ENCODE measurements at places on chromosomes 13 and 19.

DNA sequence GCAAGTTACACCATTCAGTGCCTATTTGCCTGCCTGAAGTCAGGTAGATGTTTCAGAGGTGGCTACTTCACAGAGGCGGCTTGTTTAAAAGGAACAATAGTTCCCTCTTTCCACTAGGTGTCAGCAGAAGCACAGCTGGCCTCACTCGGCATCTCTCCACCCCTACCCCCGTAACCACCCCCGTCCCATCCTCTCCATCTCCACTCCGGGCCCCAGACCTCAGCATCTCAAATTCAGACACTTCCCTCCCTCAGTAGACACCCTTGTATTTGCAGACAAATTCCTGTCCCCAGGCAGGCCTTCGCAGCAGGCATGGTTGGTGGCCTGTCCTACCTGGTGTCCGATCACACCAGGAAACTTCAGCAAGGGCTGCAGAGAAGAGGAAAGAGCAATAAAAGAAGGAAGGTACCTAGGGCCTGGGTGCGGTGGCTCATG is 9.1 kb upstream of the DPP9 start:
- DNase-seq, result peak; percentile 36

GRCh38 chr19:1312767-1313694 is 27.4 kb downstream of the EFNA2 start:
- no peak for DNase-seq

GRCh38 chr19:1085676-1086442 is 9.3 kb downstream of the POLR2E start:
- no peak for DNase-seq

DNA sequence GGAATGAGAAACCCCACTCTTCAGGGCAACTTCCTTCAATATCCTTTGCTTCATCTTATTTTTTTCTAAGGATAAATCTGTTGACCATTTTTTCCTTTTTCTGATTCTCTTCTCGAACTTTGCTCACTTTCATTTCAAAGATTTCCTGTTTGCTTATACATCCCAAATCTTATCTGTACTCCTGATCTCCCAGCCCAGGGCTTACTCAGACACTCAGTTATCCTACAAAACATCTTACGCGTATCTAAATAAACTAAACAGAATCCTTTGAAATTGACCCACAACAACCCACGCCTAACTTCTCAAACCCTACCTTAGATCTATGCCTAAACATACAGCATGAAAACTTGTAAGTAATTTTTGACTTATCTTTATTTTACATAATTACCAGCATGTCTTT is 179.2 kb downstream of the ABCC4 start:
- DNase-seq, result no peak

GRCh38 chr13:59279028-59279427 is 884.7 kb downstream of the DIAPH3 start:
- DNase-seq, result no peak

DNA sequence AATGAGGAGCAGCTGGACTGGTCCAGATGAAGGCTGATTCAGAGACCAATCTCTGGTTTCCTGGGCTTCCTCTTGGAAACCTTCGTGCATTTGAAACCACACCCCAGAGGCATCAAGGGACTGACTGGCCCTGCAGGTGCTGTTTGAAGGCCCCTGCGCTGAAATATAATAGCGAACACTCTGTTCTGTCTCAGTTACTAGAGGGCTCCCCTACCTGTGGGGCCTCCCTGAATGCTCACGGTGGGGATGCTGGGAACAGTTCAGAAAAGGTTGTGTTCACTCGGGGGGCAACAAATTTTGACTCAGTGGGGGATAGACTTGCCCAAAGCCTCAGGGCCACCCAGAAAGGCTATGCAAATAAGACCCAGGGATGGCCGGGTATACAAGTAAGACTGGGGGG is 6.4 kb downstream of the CCDC8 start:
- DNase-seq, result no peak

- DNase-seq, result no peak
Measured at GRCh38 chr13:23754997-23755396, 134.2 kb downstream of the MIPEP start.

GRCh38 chr13:106225126-106225525 is 310.3 kb downstream of the EFNB2 start:
- DNase-seq, result no peak

- DNase-seq, result no peak
Measured at GRCh38 chr13:34011552-34012085, 193.7 kb downstream of the RFC3 start.

DNA sequence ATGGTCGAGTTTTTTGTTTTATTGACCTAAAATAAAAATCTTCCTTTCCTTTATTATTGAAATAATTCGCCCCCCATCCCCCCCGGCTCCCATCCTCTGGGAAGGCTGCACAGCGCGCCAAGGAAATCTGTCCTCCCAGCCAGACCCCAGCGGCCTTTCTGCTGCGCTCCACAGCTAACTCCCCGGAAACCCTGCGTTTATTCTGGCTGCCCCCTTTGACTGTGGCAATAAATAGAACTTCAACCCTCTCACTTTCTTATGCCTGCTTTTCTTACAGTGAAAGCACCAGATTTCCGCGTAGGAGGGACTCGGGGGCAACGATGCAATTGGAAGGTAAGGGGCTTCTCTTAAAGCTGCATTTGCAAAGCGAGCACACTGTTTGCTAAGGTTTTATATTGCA is 9.7 kb upstream of the C19orf12 start:
- no peak for DNase-seq

DNA sequence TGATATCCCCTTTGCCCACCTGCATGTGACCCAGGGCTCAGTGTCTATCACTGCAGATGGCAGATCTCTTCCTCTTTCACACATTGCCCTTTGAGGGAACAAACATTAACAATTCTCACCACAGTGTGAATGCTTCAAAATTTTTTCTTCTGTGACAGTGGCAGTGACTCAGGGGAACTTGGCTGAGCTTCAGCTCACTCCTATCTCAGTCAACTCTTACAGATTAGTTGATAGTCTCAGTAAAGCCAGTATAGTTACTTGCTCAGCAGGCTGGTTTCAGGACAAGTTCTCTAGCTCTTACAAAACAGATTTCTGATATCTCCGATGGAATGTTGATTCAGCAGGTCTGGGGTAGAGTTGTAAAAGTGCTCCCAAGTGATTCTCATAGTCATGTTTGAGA is 166.9 kb downstream of the DLEU7 start:
- DNase-seq, result no peak

- DNase-seq, result no peak
Measured at GRCh38 chr13:42878721-42879120, 97.3 kb downstream of the FAM216B start.

DNA sequence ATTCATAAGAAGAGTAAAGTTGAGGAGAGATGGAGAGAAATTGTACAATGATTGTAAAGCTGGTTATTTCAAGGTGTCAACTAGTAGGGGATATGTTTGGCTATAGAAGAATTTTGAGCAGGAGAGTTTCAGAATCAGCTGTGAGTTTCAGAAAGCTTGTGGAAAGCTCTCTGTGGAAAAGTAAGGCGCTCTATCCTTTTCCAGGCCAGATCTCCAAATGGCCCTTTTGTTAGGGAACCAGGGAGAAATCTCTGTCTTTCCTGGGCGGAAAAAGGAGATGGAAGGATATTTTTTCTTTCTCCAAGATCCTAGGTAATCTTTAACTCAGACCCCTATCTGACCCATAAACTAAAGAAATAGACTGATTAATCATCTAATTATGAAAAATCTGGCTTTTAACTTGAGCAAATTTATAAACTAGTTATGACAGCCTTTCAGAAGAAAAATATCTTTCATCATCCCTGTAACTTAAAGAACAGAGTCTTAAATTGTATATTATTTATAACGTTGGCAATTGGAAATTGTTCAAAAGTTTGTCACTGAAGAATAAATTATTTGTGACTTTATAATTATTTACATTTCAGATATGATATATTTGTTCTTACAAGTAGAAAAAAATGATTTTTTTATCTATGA is 34.5 kb downstream of the SPRY2 start:
- DNase-seq, result no peak

Data from effector memory CD8-positive, alpha-beta T cell (primary cell).